Aorta (tissue), 5 donors: ENCODE measurements at places on chromosomes 5 and 9. TPM values are rescaled to one million over a fixed set of nuclear protein-coding genes. Genes with fewer than 3 reads are reported as not detected.

Gene ECM2
- total RNA-seq, result 65.6 TPM

- no peak for DNase-seq
Observed at GRCh38 chr9:137763271-137763955, 114.2 kb upstream of the CACNA1B start.

DNA sequence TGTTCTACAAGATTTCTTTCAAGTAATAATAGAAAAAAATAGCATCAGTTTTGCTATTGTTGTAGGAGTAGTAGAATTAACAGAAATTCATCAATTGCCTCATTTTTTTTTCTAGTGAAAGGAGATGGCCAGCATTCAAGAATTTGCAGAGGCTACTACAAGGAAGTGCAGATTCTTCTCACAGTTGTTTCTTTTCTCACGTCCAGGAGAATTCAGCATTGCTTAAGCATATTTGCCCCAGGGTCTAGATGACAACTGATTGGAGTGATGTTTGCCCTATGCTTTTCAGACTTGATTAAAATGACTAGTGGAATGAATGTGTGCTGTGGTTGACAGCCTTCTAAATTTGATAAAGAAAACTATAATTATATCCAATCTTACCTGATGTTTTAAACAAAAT is 46.6 kb upstream of the SLC12A2 start:
- no peak for DNase-seq

Gene SLC46A2
- not detected for total RNA-seq
